Hindlimb muscle (tissue), 1 donor: ENCODE measurements at places on chromosomes 1 and 21.
A peak's percentile ranks its signal among the peaks of the same experiment; 100 is the strongest.

GRCh38 chr1:11847667-11848372 lies at the start of gene NPPA:
Gene NPPA, minus strand, starts transcription at chr1:11847783. Its CDS starts 99 bp downstream, at chr1:11847684.
- DNase-seq, result peak; percentile 23

GRCh38 chr21:41011951-41012366 lies 156.0 kb upstream of the BACE2 start:
- DNase-seq, result peak; percentile 75

- DNase-seq, result no peak
Observed at GRCh38 chr1:229495782-229496181, 12.4 kb downstream of the NUP133 start.

- no peak for DNase-seq
Observed at GRCh38 chr21:29359718-29360117, 61.0 kb downstream of the BACH1 start.

- DNase-seq, result no peak
Observed at GRCh38 chr1:232966663-232967062, 16.3 kb downstream of the NTPCR start.

GRCh38 chr1:73029571-73029970 lies 747.2 kb upstream of the NEGR1 start:
- no peak for DNase-seq

DNA sequence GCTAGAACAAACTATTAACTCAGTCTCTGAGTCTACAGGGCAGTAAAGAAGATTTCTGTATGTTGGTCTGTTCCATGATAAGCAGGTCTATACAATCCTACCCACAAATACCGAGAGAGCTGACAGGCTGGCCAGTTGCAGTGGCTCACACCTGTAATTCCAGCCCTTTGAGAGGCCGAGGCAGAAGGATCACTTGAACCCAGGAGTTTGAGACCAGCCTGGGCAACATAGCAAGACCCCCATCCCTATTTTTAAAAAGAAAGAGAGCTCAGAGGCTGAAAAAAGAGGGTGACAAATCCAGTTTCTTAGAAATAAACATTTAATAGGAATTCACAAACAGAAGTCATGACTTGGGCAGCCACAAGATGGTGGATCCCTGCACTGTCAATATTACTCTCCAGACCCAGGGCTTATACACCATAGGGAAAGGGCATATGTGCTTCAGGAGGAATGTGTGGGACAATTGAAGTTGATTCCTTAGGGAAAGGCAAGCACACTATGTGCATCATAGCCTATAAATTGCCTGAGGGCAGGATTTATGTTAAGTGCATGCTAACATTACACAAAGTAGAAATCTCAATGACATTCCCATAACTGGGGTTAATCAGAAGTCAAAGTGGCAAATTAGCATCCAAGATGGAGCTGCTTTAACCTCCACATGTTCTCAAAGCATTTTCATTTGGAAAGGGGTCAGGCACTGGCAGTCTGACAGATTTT lies 66.8 kb downstream of the SLC16A1 start:
- no peak for DNase-seq

DNA sequence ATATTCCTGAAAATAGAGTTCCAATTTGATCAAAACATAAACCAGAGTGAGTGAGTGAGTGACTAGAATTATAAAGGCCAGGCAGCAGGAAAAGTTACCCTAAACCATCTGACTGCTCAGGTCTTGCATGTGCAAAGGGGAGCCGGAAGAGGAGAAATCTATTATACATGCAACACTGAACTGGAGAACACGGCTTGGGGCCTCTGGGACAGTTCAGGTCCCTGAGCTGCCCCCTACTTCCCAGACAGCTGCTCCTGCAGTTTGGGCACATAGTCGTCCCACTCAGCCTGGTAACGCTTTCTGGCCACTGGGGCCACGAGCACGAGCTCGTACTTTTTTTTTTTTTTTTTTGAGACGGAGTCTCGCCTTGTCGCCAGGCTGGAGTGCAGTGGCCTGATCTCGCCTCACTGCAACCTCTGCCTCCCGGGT lies 40.1 kb downstream of the PTPRC start:
- no peak for DNase-seq

- DNase-seq, result no peak
Observed at GRCh38 chr1:26544126-26544525, 14.6 kb downstream of the RPS6KA1 start.

GRCh38 chr1:239814306-239814881 lies 277.3 kb upstream of the FMN2 start:
- DNase-seq, result no peak

- DNase-seq, result no peak
Observed at GRCh38 chr1:181674617-181675016, 191.3 kb downstream of the CACNA1E start.

- DNase-seq, result no peak
Observed at GRCh38 chr1:182833271-182833670, 5.9 kb upstream of the DHX9 start.

DNA sequence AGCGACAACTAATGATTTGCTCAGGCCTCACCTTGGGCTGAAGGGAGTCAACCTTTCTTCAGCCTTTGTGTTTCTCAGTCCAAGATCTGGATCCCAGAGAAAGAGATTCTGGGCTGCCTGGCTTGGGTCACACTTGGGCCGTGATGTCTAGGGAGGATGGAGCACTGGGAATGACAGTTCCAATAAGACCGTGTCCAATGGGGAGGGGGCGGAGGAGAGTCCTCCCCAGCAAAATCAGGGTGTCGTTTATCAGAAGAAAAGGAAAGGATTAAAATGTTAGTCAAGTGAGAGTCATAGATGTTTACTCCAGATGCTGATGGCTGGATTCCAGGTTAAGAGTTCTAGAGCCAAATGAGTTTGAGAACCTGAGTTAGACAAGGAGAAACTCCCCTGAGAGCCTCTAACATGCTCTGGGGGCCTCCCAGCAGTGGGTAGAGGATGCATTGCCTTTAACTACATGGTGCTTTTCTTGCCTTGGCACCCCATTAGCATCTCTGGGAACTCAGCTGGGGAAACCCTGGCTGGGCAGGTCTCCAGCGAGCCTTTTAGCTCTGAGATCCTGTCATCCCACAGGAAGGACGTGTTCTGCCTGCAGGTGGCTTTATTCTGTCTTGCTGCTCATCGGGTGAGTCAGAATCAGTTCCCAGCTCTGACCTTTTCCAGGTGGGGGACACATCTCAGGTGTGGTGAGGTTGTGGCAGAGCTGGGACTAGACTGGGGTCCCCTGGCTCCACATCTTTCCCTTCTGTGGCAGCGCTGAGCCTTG lies 22.2 kb downstream of the NIPAL3 start:
- no peak for DNase-seq

- DNase-seq, result no peak
Observed at GRCh38 chr1:91655912-91656449, 155.3 kb downstream of the CDC7 start.

DNA sequence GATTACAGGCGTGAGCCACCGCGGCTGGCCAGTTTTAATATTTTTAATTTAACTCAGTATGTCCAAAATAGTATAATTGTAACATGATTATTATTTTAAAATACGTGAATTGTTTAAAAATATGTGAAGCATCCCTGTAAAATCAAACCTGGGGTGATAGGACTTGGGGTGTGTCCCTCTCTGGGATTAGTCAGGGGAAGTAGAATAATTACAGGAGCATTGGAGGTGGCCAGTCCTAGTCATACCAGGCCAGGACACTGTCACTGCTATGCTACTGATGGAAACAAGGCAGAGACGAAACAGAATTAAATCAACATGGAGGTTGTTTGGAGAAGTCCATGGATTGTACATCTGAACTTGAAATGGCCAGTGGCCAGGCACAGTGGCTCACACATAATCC lies 16.8 kb downstream of the SZRD1 start:
- no peak for DNase-seq

GRCh38 chr1:53288790-53289429 lies 39.0 kb downstream of the LRP8 start:
- DNase-seq, result no peak

GRCh38 chr1:222251847-222252246 lies 296.1 kb downstream of the HHIPL2 start:
- no peak for DNase-seq

- no peak for DNase-seq
Observed at GRCh38 chr21:33234635-33235520, 5.1 kb downstream of the IFNAR2 start.

- DNase-seq, result no peak
Observed at GRCh38 chr1:109256971-109257681, 7.8 kb downstream of the CELSR2 start.

GRCh38 chr1:8374356-8374755 lies 56.4 kb downstream of the SLC45A1 start:
- no peak for DNase-seq

GRCh38 chr1:245036102-245036501 lies 118.7 kb upstream of the KIF26B start:
- no peak for DNase-seq

- DNase-seq, result no peak
Observed at GRCh38 chr1:232303222-232303620, 326.7 kb downstream of the SIPA1L2 start.

DNA sequence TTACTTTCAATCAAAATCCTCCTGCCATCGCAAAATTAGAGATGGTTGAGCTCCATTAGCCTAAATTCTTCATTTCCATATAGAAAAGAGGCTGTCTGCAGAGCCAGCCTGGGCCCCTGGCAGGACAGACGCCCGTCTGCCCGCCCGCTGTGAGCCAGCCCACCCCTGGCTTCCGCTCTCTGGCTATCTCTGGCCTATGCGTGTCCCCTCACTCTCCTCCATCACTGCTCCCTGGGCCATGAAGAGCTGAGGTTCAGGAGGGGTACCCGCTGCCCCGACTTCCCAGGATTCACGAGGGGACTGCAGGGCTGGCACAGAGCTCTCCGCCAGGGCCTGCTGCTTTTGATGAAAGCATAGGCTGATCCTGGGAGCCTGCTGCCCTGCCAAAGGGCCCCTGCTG lies 117.6 kb downstream of the CASZ1 start:
- DNase-seq, result no peak

DNA sequence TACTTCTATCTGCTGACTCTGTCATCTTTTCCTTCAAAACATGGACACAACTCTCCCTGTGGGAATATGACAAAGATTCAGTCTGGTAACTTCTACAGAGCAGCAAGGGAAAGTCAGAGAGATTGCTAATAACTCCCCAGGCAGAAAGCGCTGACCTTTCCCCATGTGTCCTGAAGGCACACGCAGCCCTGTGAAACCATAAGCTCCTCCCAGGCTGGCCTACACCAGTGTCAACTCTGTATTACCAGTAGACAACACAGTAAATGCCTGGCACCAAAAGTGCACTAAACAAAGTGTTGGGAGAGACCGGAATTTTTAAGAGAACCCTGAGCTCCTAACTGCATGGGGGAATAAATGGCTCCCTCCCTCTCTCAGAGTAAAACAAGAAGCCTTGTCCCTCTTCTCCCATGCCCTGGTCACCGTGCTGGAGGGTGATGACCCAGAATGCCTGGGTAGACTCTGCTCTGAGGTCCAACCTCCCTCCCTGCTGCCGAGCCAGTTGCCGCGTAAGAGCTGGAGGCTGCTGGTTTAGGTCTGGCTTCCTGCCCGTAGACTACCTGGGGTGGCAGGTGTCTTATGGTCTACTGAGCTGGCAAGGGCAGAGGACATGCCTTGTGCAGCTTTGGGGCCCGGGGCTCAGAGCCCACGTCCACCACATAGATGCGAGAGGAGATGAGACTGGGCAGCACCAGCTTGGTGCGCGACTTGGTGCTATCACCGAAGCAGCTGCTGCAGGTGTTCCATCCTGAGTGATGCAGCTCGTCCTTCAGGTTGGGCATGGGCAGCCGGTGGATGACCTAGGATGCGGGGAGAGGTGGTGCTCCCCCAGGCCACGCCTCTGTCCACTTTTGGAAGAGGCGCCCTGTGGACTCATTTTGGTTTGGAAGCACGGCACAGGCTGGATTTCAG lies 3.9 kb downstream of the SELENBP1 start:
- no peak for DNase-seq

- no peak for DNase-seq
Observed at GRCh38 chr1:29875557-29876028, 639.3 kb downstream of the PTPRU start.

DNA sequence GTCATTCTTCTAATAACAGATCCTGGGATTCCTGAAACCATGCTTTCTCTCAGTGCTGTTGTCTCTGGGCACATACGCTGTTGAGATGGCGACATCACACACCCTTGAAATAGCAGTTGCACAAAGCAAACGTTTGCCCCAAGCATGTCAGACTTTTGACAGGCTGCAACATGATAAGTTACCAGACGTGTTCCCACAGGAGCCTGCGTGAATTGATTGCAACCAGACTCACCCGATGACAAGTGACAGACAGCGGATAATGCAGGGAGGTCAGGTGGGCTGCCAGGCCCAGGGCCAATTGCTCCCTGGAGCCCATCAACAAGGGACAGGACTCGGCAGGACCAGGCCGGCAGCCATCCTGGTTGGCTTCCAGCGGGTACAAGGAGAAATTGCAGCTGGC lies 310.9 kb downstream of the SIPA1L2 start:
- no peak for DNase-seq

DNA sequence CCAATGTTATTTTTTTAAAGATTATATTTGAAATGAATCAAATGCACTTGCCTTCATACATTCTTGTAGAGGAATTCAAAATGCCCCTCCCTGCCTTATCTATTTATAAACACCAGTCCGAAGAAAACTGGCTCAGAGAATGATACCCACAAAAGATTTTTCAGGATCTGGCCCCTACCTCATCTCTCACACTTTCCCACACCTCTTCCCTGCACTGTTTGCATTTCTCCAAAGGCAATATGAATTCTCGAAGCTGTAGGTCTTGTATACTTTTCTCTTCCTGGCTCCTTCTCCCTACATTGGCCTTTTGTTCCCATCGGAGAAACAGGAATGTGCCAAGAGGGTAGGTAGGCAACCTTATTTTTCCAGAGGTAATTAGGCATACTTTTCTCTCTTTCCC lies 12.0 kb upstream of the CCDC190 start:
- no peak for DNase-seq

GRCh38 chr1:103362348-103363007 lies 163.0 kb upstream of the RNPC3 start:
- no peak for DNase-seq

DNA sequence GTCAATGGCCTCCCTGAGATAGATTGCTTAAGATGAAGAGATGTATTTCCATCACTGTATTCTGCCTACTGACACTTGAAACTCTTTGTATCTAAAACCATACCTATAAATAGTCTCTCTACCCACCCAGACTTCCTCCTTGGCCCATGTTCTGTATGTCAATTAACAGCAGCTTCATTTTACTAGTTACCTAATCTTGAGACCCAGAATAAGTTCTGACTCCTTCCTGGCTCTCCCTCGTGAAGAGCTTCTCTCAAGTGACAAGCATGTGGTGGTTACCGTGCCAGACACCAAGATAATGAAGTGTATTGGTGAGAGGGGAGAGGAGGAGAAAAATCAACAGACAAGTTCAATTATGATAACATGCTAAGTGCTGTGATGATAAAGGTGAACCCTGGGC lies 128.8 kb upstream of the RAVER2 start:
- no peak for DNase-seq
